ENCODE measurements at places on chromosomes 16 and 17.
A peak's percentile ranks its signal among the peaks of the same experiment; 100 is the strongest.

DNA sequence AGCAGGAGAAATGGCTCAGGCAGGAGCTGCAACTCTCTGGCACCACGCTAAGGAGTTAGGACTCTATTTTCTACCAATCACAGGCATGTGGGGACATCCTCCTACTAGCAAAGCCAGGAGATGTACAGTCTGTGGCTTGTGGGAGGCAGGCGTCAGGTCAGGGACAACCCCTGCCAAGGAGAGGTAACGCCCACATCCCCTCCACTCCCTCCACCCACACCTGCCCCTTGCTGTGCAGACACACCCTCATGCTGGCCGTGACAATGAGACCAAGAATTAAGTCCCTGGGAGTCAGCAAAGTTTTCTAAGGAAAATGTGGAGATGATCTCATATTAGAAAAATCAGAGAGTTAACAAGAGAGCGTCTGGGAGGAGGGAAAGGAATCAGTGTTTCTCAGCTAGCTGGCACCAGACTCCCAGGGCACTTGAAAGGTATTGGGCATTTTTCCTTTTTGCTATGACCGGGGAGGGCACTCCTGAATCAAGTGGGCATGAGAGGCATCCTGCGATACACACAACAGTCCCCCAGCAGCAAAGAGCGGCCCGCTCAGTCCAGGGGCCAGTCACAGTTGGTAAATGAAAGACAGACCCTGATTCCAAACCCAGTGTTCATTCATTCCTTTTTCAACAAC lies 87.3 kb upstream of the RPL38 start:
- no peak for DNase-seq

- DNase-seq = no peak
These were observed 7.2 kb downstream of the LPO start for GRCh38 chr17:58245428-58246103.

- DNase-seq = no peak
These were observed at the start of gene EME2 for GRCh38 chr16:1772362-1772907. Gene EME2, plus strand, starts transcription at chr16:1772810. Its CDS starts 418 bp downstream, at chr16:1773228.

DNA sequence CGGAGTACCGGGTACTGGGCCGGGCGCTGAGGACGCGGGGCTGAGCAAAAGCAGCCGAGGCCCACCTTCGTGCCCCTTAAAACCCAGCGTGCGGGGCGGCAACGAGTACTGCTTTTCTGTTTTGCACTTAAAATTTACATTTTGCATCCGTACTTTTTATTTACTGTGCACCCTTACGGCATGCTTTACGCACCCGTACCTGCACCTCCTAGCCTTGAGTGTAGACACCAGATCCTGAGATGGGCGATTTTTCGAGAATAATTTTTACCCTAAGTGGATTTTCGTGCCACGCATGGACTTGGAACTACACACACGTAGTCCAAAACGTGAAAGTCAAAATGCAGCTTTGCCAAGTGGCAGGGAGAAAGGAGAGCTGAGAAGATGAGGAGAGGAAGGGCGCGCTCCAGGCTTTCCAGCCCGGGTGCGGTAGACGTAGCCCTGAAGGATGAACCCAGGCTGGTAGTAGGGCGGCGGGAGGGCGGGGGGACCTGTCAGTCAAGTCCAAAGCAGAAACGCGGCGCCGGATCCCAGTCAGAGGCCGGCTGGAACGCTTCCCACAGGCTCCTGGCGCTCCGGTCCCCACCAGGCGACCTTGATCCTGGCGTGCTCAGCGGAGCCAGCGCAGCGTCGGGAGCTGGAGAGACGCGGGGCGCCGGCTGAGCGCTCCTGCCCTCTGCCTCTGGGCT lies 1.2 kb upstream of the CBLN1 start:
- DNase-seq = peak; percentile 73

GRCh38 chr16:50761267-50761666 lies 19.4 kb downstream of the CYLD start:
- no peak for DNase-seq

GRCh38 chr16:56606476-56607108 lies 1.8 kb upstream of the MT2A start:
- no peak for DNase-seq

DNA sequence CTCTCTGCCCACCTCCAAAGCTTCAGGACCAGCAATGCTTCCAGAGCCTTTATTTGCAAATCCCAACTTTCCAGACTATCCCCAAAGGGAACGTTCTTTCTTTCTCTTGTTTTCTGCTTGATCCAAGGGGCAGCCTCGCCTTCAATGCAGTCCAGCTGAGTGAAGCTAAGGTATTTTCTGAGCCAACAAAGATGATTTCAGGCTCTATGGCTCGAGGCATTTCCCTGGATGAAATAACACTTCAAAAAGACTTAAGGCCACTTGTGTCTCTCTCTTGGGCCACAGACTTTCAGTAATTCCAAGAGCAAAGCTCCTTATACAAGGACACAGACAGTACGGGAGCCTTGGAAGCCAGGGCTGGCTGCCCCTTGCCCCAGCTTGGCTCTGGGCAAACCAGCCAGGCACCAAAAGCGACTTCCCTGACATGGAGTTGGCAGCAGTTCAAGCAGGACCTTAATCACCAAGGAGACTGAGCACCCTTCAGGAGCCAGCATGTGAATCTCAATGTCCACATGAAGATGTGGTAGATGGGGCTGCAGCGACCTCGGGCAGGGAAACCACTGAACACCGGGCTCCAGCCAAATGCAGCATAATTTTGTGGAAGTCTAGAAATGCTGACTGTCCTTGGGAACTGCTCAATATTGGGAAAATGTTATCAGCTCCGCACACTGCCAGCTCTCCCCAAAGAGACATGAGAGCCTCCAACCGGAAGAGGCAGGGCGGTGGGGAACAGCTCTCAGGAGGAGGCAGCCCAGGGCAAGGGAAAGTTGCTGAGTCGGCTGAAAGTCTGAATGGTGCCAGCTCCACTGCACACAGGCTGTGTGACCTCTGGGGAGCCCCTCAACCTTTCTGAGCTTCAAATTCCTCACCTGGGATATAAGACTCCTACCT lies 39.0 kb downstream of the TK2 start:
- DNase-seq = no peak

DNA sequence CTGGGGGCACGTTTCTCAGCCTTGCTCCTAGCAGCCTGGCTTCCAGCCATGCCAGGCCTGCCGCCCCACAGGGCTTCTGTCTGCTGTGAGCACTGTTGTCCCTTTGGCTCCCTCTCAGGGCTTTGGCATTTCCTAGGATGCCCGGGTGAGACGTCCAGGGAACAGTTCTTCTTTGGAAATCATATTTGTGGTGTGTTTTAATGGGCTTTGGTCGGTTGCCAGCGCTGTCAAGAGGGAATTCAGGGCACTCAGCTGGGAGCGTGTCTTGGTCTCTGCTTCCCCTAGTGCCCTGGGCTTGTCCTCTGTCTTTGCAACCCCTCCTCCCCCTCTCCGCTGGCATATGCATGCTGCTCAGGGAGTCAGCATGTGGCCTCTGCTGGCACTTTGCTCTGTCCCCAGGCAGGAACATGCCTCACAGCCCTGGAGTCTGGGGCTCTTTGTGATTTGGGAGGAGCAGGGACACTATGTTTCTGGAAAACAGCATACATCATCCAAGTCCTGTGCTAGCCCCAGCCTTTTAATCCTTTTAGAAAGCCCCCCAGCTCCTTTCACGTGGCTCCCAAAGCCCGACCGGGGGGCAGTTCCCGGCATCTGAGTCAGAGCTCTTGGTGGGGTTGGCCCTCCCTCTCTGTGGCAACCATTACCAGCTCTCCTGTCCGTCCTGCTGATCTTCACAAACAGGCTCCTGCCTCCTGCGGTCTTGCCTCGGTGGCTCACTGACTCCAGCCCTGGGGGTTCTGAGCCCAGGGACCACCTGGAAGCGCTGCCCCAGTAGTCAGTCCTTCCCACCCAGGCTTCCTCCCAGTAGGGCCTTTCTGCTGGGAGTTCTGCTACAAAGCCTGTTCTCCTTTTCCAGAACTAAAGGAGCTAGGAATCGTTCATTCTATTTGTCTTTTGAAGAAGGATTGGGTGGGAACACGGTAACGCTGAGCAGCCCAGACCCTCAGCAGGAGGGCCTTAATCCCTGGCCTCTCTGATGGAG lies 26.7 kb downstream of the SAP30BP start:
- DNase-seq = no peak

GRCh38 chr17:69574257-69575197 lies 160.0 kb downstream of the MAP2K6 start:
- peak; percentile 19 for DNase-seq

DNA sequence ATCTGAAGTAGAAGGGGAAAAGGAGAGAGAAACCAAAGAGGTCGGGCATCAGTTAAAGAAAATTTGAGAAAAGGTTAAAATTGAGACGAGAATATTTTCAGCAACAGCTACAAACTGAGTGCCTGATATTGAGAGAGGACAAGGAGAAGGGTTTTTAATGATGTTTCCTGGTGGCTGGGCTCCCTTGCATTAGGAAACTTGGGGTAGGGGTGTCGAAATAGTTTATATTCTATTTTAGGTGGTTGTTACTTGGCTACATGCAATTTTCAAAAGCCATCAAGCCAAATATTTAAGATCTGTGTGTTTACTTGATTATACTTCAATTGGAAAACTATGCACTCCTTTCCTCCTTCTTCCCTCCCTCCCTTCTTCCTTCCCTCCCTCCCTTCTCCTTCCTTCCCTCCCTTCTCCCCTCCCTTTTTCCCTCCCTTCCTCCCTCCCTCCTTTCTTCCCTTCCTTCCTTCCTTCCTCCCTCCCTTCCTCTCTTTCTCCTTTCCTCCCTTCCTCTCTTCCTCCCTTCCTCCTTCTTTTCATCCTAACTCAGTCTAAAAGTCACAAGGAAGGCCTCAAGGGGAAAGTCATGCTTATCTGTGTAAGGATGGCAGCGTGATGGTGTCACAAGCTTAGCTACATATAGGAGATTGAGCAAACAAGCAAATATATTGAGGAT lies 1.8 kb upstream of the APOH start:
- DNase-seq = no peak

DNA sequence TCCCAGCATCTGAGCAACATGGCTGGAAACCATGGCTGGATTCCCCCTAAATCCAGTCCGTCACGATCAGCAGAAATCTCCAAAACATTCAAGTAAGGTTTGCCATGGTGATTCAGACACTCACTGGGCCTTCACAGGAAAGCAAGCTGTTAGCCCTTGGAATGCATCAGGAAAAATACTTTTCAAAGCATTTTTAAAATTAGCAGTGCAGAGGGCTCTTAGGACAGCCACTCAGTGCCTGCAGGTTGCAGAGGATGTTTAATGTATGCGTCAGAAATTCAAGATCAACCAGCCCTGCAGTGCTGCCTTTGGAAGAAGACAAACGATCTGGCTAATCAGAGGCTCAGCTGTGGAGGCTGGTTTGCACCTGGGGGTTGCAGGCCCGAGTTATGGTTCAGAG lies 50.3 kb downstream of the FOXL1 start:
- no peak for DNase-seq

- DNase-seq = no peak
These were observed 354.0 kb upstream of the EEF2KMT start for GRCh38 chr16:5451641-5452040.

- no peak for DNase-seq
These were observed 71.2 kb upstream of the ERCC4 start for GRCh38 chr16:13848795-13849194.

DNA sequence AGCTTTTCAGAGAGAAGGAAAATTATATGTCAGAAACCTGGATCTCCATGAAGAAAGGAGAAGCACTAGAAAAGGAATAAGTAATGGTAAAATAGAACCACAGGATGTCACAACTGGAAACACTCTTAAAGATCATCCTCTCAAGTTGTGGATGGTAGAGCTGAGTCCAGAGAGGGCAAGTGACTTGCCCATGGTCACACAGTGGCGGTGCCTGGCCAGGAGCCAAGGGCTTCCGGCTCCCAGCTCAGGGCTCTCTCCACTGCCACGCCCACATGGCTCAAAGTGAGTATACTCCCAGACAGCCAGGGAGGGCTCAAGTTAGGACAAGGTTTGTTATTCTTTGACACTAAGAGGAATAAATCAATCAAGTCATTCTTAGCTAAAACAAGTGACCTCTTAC lies 159.8 kb downstream of the COPRS start:
- no peak for DNase-seq

- no peak for DNase-seq
These were observed 33.7 kb downstream of the USP22 start for GRCh38 chr17:21008992-21009671.

GRCh38 chr17:47897561-47897960 lies 1.5 kb downstream of the SP2 start:
- no peak for DNase-seq

- no peak for DNase-seq
These were observed 225.4 kb upstream of the NLRP1 start for GRCh38 chr17:5809580-5810188.

Data from NCI-H524 (cell line).